Keratinocyte (primary cell): ENCODE measurements at places on chromosomes 2 and 18. TPM values are rescaled to one million over a fixed set of nuclear protein-coding genes. Genes with fewer than 3 reads are reported as not detected.

DNA sequence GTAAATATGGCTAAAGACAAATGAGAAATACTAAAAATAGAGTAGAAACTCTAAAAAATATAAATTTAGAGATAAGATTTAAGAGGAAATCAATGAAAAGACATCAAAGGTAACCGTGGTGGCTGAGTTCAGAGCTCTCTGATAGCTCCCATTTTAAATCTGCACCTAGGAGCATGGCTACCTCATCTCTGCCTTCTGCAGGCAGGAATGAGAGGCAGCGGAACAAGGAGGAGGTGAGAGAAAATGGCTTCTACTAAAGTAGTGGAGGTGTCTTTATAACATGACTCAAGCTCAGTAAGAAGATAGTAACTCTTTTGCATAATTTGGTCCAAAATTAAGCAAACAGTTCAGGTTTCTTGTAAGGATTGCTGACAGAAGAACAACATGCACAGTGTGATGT is 758.7 kb upstream of the FSHR start:
- no peak for DNase-seq
- H3K4me1 ChIP-seq, result peaks cover 14% of the 10 kb centered on the region
- H3K36me3 ChIP-seq, result no peaks in the 10 kb centered on the region
- H3K4me3 ChIP-seq, result no peak overlapping the region

- no peak overlapping the region for H3K27ac ChIP-seq
- H3K4me1 ChIP-seq, result no peaks in the 10 kb centered on the region
- DNase-seq, result no peak
- peaks cover 4% of the 10 kb centered on the region for H3K27me3 ChIP-seq
- H3K36me3 ChIP-seq, result no peaks in the 10 kb centered on the region
Measured at GRCh38 chr2:41999592-42000281, 48.1 kb upstream of the PKDCC start.

GRCh38 chr2:120464448-120464931 is 118.6 kb downstream of the INHBB start:
- H3K27me3 ChIP-seq, result no peaks in the 10 kb centered on the region
- H3K4me3 ChIP-seq, result no peak overlapping the region
- DNase-seq, result no peak
- H3K4me1 ChIP-seq, result no peaks in the 10 kb centered on the region

The ARHGEF4 gene
- polyA plus RNA-seq, result 22.6 to 40.6 TPM (median 26.2 TPM) in 3 replicates

DNA sequence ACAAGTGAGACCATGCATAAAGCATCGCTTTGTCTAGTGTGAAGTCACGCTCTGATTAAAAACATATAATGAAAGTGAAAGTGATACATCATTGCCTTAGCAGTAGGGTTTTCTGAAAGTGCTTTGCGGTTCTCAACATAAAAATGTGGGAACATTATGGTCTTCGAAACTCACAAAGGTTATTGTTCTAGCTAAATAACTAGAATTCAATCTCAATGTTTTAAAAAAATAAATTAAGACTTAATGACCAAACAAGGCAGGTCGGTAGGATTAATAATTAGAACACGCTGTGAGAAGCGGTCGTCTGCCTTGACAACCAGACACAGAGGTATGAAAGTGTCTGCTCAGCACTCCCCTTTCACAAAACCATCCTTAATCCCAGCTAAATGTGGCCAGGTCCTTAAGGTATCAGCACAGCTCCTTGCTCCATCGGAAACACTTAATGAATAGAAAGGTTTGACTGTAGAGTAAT is 42.2 kb downstream of the KLHL14 start:
- H3K36me3 ChIP-seq, result no peaks in the 10 kb centered on the region
- peak overlapping the region; percentile 68 for H3K4me3 ChIP-seq
- no peaks in the 10 kb centered on the region for H3K27me3 ChIP-seq

GRCh38 chr2:61799099-61799498 is 54.8 kb downstream of the FAM161A start:
- no peaks in the 10 kb centered on the region for H3K4me1 ChIP-seq
- no peaks in the 10 kb centered on the region for H3K27me3 ChIP-seq
- H3K4me3 ChIP-seq, result no peak overlapping the region
- no peaks in the 10 kb centered on the region for H3K36me3 ChIP-seq

- H3K4me1 ChIP-seq, result peaks cover 7% of the 10 kb centered on the region
- H3K36me3 ChIP-seq, result no peaks in the 10 kb centered on the region
- no peak overlapping the region for H3K27ac ChIP-seq
- no peak overlapping the region for H3K4me3 ChIP-seq
- no peaks in the 10 kb centered on the region for H3K27me3 ChIP-seq
Measured at GRCh38 chr2:31440764-31441163, 26.2 kb upstream of the XDH start.

DNA sequence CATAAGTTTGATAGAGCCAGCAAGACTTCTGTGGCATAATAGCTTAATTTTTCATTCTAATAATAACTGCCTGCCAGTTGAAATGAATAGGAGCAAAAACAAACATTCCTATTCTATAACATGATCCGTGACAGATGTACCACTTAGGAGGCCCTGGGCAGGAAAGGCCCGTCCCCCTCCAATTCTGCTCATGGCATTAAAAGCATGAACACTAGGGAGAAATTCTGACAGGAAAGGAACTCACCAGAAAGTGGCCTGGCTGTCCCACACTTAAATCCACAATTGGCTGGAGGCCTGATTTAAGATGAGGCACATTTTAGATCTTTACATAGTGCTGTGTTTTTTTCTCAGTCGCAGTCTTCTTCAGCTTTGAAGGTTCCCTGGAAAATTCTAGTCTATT is 261.9 kb upstream of the ETAA1 start:
- no peak overlapping the region for H3K4me3 ChIP-seq
- no peak for DNase-seq
- no peak overlapping the region for H3K27ac ChIP-seq
- no peaks in the 10 kb centered on the region for H3K27me3 ChIP-seq

GRCh38 chr2:62110415-62111025 is 85.4 kb upstream of the B3GNT2 start:
- DNase-seq, result no peak
- no peak overlapping the region for H3K4me3 ChIP-seq
- H3K27ac ChIP-seq, result no peak overlapping the region
- H3K36me3 ChIP-seq, result no peaks in the 10 kb centered on the region
- H3K4me1 ChIP-seq, result peaks cover 11% of the 10 kb centered on the region
- H3K27me3 ChIP-seq, result no peaks in the 10 kb centered on the region

DNA sequence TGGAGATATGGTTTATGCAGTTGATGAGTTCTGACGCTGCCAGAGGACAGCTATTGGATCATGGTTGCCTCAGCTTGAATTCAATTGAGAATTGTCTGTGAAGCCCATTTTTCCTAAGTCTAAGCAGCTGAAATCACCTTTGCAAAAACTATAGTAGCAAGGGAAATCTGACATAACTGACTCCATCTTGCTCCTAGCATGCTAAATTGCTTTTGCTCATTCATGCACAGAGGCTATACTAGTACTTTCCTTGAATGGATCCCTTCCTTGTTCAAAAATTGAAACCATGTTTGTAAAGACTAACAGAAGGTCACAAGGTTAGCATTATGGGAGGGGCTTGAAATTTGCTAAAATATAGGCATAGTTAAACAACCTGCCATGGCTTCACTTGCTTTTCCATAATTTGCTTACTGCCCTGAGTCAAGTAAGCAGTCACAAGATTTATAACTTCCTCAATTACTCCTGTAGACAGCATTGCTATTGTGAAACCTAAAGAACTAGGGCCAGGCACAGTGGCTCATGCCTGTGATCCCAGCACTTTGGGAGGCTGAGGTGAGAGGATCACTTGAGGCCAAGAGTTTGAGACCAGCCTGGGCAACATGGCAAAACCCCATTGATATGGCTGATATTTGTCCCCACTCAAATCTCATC is 41.2 kb downstream of the CHRNA1 start:
- DNase-seq, result no peak
- no peak overlapping the region for H3K4me3 ChIP-seq
- H3K27me3 ChIP-seq, result no peaks in the 10 kb centered on the region
- H3K4me1 ChIP-seq, result no peaks in the 10 kb centered on the region
- no peaks in the 10 kb centered on the region for H3K36me3 ChIP-seq

The TRAF3IP1 gene
- 6.4 to 7.0 TPM (median 7.0 TPM) in 3 replicates for polyA plus RNA-seq

GRCh38 chr2:43123486-43123885 is 102.9 kb downstream of the ZFP36L2 start:
- H3K4me1 ChIP-seq, result peaks cover 5% of the 10 kb centered on the region
- no peak for DNase-seq
- no peaks in the 10 kb centered on the region for H3K27me3 ChIP-seq
- no peak overlapping the region for H3K27ac ChIP-seq
- H3K4me3 ChIP-seq, result no peak overlapping the region
- no peaks in the 10 kb centered on the region for H3K36me3 ChIP-seq

- peak overlapping the region; percentile 55 for H3K4me3 ChIP-seq
- H3K4me1 ChIP-seq, result peaks cover 27% of the 10 kb centered on the region
- H3K27me3 ChIP-seq, result peaks cover 39% of the 10 kb centered on the region
- no peak for DNase-seq
- no peak overlapping the region for H3K27ac ChIP-seq
Measured at GRCh38 chr2:132670496-132671150, 618 bp upstream of the LYPD1 start.

- H3K27ac ChIP-seq, result no peak overlapping the region
- H3K4me1 ChIP-seq, result no peaks in the 10 kb centered on the region
- H3K36me3 ChIP-seq, result no peaks in the 10 kb centered on the region
- H3K27me3 ChIP-seq, result no peaks in the 10 kb centered on the region
Measured at GRCh38 chr2:137913169-137913568, 51.1 kb upstream of the HNMT start.

The SATB2 gene
- 1.4 to 1.5 TPM (median 1.4 TPM) in 3 replicates for polyA plus RNA-seq

DNA sequence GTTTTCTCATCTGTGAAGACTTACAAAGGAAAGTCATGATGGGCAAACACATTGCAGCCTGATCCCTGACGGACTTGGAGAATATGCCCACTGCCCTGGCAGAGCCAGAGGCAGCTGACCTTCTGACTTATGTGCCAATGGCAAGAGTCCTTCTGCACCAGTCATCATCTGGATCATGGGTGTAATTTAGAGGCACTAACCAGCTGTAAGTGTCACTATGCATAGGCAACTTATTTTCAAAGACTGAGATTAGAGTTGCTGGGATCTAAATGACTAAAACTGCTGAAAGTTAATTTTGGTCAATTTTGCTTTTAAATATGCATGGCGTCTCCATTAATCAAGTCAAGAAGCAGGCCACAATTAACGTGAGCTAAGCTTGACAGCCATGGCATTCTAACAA is 261.2 kb downstream of the BCL11A start:
- H3K4me3 ChIP-seq, result no peak overlapping the region
- no peak overlapping the region for H3K27ac ChIP-seq
- no peaks in the 10 kb centered on the region for H3K36me3 ChIP-seq
- H3K4me1 ChIP-seq, result peaks cover 12% of the 10 kb centered on the region
- no peaks in the 10 kb centered on the region for H3K27me3 ChIP-seq

GRCh38 chr2:73701968-73702665 is 35.0 kb downstream of the TPRKB start:
- no peak for DNase-seq
- H3K27me3 ChIP-seq, result peaks cover 8% of the 10 kb centered on the region
- no peak overlapping the region for H3K4me3 ChIP-seq
- H3K36me3 ChIP-seq, result no peaks in the 10 kb centered on the region

DNA sequence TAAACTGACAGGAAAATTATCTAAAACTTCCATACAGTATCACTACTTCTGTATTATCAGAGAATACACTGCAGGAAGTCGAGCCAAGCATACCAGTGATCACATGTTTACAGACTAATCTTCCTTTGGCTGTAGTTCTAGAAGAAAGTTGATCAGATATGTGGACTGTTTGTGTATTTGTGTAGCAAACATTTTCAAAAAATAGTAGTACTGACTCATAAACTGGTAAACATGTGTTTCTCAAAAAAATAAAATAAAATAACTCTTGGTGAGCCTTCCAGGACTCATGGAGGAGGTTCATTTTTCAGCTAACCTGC is 148.9 kb upstream of the SLC39A10 start:
- H3K4me1 ChIP-seq, result no peaks in the 10 kb centered on the region
- DNase-seq, result no peak
- no peaks in the 10 kb centered on the region for H3K27me3 ChIP-seq
- H3K36me3 ChIP-seq, result no peaks in the 10 kb centered on the region

The TRIP12 gene
- polyA plus RNA-seq, result 86.9 to 123 TPM (median 96.8 TPM) in 3 replicates

The GNLY gene
- not detected in 3 replicates for polyA plus RNA-seq

The MALL gene
- 11.1 to 80.8 TPM (median 29.0 TPM) in 3 replicates for polyA plus RNA-seq

DNA sequence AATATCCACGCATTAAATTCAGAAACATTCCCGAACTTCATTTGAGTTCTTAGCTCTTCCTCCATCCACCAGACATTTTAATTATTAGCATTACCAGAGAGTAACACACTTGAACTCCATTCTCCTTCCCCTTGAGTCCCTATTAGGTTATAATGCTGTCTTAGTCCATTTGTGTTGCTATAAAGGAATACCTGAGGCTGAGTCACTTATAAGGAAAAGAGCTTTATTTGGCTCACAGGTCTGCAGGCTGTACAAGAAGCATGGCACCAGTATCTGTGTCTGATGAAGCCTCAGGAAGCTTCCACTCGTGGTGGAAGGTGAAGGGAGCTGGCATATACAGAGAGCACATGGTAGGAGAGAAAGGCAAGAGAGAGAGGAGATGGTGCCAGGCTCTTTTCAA is 25.4 kb downstream of the TBC1D8 start:
- H3K27me3 ChIP-seq, result no peaks in the 10 kb centered on the region
- DNase-seq, result no peak
- no peaks in the 10 kb centered on the region for H3K36me3 ChIP-seq
- H3K27ac ChIP-seq, result peak overlapping the region; percentile 90
- peaks cover 59% of the 10 kb centered on the region for H3K4me1 ChIP-seq
- no peak overlapping the region for H3K4me3 ChIP-seq

The TBC1D8 gene
- polyA plus RNA-seq, result 10.4 to 13.8 TPM (median 12.6 TPM) in 3 replicates

DNA sequence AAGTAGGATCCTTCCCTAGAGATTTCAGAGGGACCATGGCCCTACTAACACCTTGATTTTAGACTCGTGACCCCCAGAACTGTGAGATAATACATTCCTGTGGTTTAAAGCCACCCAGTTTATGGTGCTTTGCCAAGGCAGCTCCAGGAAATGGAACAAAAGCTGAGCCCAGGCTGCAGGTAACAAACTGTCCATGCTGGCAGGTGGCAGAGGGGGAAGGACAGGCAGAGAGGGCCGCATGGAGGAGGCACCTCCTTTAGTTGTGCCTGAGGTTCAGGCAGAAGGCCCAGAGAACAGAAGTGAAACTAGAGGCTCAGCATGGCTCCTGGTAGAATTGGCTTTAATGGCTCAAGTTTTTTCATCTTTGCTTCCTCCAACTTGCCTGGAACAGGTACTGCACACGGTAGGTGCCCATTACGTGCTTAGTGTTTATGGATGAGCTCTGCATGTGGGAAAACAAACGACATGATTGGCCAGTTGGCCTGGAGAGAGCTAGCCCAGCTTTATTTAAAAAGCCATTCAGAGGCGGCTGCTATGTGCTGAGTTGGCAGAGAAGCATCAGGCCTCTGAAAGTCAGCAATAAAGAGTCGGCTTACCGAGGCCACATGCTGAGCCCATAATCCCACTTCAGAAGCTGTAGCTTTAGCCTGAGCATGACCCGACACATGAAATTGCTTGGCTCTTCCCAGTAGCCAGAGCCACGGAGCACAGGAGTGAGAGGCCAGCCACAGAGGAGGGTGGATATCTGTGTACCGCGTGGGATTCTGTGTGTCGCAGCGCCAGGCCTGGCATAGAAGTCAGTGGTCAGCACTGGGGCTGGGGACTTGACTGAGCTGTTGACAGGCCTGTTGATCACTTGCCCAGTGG is 36.5 kb downstream of the HS1BP3 start:
- peaks cover 12% of the 10 kb centered on the region for H3K4me1 ChIP-seq
- H3K36me3 ChIP-seq, result no peaks in the 10 kb centered on the region
- DNase-seq, result no peak
- H3K27me3 ChIP-seq, result no peaks in the 10 kb centered on the region
- no peak overlapping the region for H3K4me3 ChIP-seq

- peaks cover 12% of the 10 kb centered on the region for H3K4me1 ChIP-seq
- H3K27ac ChIP-seq, result peak overlapping the region; percentile 43
- H3K4me3 ChIP-seq, result no peak overlapping the region
- H3K36me3 ChIP-seq, result no peaks in the 10 kb centered on the region
- DNase-seq, result no peak
Measured at GRCh38 chr2:143705108-143705707, 576.0 kb downstream of the ARHGAP15 start.
